ENCODE measurements at places on chromosomes 5 and 9.
A peak's percentile ranks its signal among the peaks of the same experiment; 100 is the strongest.

DNA sequence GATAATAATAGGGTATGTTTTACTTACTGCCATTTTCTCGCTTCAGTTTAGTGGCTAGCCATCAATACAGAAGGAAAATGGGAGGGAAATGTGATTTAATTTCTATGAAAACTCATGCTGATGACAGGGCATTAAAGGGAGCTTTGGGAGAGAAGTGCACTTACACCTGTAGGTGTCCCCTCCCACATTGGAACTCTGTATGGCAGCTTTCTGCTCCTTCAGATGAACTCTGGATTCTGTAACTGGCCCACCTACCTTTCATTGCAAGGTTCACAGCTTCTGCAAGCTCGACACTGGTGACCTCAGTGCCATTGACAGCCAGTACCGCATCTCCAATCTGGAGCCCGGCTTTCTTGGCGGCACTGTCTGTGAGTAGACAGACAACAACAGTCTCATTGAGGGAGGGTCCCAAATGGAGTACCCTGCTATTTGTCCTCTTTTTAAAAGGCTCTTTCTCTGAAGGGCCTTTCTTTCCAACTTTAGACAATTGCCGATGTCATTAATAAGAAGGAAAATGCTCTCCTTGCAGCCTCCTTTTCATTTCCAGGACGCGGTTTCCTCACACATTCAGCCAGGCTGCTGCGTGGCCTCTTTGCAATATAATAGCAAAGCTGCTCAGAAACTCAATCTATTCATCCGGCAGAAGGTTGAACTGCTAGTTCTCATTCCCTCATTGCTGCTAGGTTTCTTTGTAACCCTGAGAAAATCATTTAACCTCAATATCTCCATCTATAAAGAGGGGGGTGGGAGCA is 63.6 kb downstream of the NUDT12 start:
- DNase-seq: no peak

GRCh38 chr9:4666042-4666699 is at the start of gene SPATA6L:
TSS of gene SPATA6L (minus strand) at chr9:4666480. CDS start at chr9:4666250, 230 bp downstream.
- no peak for DNase-seq

- DNase-seq: no peak
Measured at GRCh38 chr5:53265043-53265442, 155.5 kb upstream of the MOCS2 start.

DNA sequence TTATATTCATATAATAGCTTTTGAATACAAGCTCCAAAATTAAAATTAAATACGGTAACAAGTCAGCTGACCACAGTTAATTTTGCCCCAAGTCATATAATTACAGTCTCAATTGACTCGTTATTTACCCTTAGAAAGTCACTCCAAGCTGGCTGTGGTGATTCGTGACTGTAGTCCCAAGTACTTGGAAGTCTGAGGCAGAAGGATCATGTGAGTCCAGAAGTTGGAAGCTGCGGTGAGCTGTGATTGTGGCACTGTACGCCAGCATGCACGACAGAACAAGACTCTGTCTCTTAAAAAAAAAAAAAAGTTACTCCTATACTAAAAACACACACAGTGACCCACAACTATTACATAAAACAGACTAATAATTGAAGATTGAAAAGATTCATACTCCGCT is 31.6 kb upstream of the DTWD2 start:
- DNase-seq: no peak

- no peak for DNase-seq
Measured at GRCh38 chr9:90975781-90976538, 174.3 kb downstream of the SYK start.

- no peak for DNase-seq
Measured at GRCh38 chr5:103943230-103943629, 380.6 kb upstream of the NUDT12 start.

DNA sequence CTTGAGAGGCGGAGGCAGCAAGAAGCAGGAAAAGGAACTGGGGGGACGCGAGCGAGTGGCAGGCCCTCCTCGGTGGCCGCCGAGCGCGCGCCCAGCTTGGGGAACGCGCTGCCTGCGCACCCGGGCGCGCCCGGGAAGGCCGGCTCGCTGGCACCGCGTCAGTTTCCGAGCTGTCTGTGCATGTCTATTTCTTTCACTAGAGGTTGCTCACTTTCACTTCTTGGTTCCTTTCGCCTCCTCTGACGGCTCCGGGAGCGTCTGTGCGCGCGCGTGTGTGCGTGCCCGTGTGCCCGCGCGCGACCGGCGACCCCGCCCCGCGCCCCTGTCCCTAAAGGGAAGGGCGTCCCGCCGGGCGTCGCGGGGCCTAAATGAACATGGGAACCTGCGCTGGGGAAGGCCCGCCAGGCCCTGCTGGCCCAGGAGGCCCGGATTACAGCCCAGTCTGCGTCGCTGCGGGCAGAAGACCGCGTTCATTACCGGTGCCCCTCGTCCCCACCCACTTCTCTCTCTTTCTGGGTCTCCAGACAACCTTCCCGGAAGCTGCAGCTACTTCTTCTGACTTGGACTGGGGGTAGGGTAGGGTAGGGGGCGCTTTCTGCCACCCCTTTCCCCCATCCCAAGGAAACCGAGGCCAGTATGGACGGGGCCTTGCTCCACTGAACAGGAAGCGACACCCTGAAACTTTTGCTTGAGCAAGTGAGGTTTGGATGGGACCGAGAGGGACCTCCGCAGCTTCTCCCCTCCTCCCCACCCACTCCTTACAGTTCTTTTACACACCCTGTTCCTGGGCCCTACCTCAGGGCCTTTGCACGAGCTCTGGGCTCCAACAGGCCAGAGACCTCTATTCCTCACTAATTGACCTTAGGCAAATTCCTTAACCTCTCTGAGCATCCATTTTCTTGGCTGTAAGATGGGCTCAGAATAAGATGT is 205.8 kb upstream of the IER5L start:
- DNase-seq: peak; percentile 4

DNA sequence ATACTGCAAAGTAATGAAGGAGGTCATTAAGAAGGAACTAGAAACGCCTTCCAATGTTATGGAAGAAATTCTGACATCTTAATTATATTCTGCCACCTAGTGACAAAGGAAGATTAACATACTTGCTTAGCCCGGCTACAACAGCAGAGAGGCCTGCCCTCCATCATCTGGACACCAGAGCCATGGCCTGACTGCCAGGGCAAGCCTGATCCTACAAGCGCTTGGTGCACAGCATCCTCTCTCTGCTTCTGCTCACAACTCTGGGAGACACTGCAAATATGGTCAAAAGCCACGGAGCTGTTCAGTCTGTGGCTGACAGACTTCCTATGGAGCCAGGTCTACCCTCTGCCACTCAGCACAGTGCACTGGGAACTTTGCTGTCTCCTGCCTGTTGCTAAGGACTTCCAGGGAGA is 87.3 kb upstream of the SLC44A1 start:
- peak; percentile 60 for DNase-seq

DNA sequence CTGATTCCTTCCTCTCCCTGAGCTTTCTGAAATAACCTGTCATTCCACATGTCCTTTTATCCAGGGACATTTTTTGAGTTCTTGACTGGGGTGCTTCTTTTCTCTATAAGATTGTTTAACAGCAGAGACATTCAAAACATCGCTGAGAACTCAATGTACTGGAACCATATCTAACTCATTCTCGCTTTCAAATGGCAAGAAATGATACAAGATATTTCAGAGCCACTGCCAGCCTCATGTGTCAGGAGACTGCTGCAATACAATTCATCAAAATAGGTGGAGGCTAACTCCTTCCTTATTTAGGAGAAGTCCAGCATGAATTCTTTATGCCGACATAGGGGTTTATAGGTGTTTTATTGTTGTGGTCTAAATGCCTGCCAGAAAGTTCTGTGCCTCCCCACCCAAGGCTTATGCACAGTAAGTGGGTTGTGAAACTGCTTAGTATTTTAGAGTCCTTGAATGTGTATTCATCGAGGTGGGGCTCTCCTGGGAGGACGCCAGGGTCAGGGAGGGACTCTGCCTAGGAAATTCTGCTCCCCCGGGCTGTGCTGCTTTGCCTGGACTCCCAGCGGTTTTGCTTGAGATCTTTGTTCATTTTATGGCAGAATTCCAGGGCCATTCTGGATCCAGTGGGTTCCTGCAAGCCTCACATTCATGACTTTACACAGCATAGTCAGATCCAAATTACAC is 53.9 kb downstream of the ZNF474 start:
- DNase-seq: no peak

- DNase-seq: no peak
Measured at GRCh38 chr5:141637123-141637766, 448 bp downstream of the RELL2 start.

GRCh38 chr9:27518809-27519208 is 5.3 kb upstream of the IFNK start:
- no peak for DNase-seq

DNA sequence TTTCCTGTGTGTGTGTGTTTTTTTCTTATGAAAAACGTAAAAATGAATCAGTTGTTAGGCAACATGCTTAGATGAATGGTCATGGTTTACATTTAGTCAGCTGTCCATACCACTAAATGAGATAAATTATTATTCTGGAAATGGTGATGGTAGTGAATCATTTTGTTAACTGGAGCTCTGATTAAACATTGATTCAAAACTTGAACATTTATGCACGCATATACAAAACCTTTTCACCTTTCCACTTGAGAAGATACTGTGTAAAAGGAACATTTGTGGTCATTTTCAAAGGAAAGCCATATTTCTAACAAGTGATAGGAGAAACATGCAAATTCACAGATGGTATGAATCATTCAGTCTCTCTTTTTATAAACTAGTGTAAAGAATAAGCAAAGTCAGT is 162.0 kb downstream of the SLC25A46 start:
- peak; percentile 90 for DNase-seq

GRCh38 chr5:171386006-171386671 is 1.5 kb upstream of the NPM1 start:
- DNase-seq: no peak

DNA sequence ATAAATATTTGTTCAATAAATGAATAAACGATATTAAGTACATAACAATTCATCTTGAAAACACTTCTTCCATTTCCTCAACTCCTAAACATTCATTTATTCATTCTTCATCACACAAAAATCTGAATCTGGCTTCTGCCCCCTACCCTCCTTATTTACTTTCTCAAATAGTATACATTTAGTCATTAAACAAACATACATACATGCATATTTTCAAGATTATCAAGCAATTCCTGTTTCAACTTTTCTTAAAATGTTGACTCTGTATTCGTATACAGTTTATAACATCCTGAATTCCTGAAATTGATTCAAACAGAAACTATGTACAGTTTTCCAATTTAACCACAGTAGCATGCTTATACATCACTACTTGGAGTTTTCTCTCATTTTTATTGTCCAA is 129.0 kb downstream of the MUSK start:
- peak; percentile 87 for DNase-seq

DNA sequence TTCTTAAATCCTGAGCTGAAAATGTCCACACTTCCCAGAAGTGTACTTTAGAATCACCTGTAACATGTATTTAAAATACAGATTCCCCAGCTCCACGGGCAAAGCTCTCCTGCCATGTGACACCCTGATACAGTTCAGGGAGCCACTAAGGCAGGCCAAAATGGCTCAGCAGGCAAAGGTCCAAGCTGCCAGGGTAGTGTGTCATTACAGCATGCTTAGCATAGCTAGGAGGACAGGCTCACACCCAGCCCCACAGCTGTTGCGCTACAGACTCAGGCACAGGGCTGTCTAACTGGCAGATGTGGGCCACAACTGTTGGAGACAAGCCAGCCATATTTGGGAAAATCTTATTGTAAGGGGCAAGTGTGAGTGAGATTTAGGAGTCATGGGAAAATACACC is 73.0 kb downstream of the C9orf85 start:
- DNase-seq: peak; percentile 43

DNA sequence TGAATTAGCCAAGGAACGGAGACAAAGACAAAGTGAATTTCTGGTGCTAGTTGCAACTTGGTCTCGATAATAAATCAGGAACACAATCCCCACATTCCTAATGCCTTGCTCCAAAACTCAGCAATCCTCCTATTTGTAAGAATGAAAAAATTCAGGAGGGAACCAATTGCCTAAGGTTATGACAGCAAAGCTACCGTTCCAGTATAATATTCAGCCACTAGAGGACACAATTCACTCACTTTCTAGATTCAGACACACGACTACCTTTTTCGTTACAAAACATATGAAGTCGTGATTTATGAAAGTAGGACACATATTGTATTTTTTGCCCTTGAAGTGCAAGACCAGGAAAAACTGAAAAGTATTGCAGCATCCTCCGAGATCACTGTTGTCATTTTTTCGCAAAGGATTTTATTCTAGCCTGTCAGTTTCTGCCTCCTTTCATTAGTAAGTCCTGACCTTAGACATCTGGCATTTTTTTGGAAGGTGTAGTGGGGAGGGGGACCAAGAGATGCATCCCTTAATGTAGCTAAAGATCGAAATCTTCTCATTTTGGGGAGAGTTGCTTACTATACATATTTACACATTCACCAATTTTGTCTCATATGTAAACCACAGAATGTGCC is 133.1 kb downstream of the DOCK8 start:
- DNase-seq: peak; percentile 32

DNA sequence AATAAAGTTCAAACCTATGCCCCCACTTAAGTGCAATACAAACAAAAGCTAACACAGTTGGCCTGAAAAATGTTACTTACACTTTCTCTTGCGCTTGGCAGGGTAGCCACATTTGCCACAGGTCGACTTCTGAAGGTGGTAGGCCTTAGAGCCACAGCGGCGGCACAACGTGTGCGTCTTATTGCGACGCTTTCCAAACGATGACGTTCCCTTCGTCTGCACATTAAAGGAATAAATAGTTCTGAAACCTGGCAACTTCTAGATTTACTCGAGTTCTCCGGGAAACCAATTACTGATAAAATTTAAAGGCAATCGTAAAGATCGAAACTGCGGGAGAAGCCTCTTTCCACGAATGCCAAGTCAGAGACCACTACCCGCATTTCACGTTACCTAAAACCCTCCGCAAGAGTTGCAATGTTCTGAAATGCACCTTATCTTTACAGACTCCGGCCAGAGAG is 602 bp downstream of the RPL37 start:
- DNase-seq: no peak

- no peak for DNase-seq
Measured at GRCh38 chr9:13009871-13010270, 235.1 kb downstream of the LURAP1L start.

GRCh38 chr9:76510041-76510440 is 51.1 kb downstream of the GCNT1 start:
- DNase-seq: peak; percentile 70
